ENCODE measurements at places on chromosomes 2 and 18. TPM values are rescaled to one million over a fixed set of nuclear protein-coding genes. Genes with fewer than 3 reads are reported as not detected.

Gene ATP6V1B1
- not detected for total RNA-seq

Gene KYNU
- total RNA-seq, result 1.1 TPM

Gene MEP1B
- not detected for total RNA-seq

Gene TLX2
- not detected for total RNA-seq

DNA sequence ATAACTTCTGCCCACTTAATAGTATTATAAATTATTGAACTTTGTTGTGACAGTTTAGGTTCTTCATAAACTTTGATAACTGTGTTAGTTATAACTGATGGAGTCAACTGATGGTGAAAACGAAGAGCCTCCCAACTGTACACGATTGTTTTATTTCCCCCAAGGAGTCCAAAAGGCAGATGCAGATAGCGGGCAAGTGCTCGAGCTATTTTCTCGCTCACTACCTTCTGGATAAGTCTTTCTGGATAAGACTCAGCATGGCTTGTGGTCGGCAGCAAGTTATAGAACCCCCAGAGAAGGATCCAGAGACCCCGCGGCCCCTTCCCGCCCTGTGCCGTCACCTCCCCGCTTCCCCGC lies 517 bp downstream of the GCFC2 start:
- DNase-seq, result no peak

GRCh38 chr2:79996709-79997108 lies 307.8 kb downstream of the LRRTM1 start:
- DNase-seq, result no peak

- DNase-seq, result no peak
Observed at GRCh38 chr2:125596612-125597011, 1059.3 kb upstream of the GYPC start.

DNA sequence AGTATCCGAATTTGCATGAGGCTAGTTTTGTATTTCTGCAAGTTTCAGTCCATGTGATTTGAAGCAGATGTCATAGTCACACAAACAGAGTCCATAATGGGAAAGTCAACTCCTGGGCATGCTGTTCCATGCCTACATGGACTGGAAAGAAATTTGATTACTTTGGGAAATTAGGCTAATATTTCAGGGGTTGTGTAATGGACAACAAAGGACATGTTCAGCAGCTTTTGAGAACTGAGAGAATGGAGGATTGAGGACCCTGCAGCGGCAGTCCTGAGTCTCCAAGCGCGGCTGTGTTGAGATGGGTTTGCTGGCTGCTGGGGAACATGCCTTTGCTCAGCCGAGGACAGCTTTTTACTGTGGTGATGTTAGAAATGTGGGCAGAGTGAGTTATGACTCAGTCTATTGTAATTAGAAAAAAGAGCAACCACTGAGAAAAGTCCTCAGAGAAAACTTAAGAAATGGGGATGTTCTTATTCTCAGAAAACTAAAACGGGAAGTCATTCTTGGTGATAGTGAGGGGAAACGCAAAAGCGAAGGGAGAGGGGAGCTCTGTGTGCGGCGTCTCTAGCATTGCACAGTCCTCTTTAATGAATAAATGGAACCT lies 149.2 kb downstream of the FAM210A start:
- DNase-seq, result no peak

GRCh38 chr2:15764683-15765011 lies 173.0 kb downstream of the DDX1 start:
- no peak for DNase-seq

DNA sequence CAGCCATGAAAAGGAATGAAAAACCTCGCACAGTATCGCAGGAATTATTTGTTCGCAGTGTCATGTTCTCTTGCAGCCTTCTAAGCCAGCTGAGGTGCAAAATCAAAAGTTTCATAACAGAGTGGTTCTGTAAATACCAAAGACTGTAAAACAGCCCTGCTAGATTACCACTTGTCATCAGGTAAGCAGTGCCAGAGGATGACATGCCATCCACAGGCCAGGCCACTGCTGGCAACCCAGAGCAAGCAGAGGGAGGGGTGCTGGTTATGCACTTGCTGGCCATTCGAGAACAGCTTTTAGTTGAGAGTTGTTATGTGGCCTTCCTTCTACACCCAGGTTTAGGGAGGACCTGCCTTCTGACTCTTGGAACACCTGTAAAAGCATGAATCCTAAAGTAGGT lies 114.3 kb upstream of the MGAT5 start:
- no peak for DNase-seq

DNA sequence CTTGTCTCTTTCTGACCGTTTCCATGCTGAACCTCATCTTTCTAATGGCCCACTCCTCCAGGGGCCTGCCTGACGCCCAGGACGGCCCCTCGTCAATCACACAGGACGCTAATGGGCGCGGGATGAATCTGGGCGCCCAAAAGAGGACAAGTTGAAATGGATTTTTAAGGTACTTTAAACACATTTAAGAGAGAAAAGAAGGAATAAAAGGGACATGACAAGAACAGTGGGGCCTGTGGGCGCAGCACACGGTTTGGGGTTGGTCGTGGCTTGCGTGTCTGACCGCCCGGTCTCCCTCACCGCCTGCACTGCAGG lies 607 bp upstream of the UBE2F start:
- DNase-seq, result no peak

Measured in activated T-cell treated with anti-CD3 and anti-CD28 coated beads, Interleukin-2, amount 50 U/mL, for 4 hours (primary cell).